Activated CD4-positive, CD25-positive, alpha-beta regulatory T cell treated with anti-CD3 and anti-CD28 coated beads, Interleukin-2, amount 50 U/mL, for 24 hours (primary cell): ENCODE measurements at places on chromosomes 5 and 9.
A peak's percentile ranks its signal among the peaks of the same experiment; 100 is the strongest.

GRCh38 chr5:173625673-173626504, 9.4 kb upstream of the BOD1 start:
- no peak for ATAC-seq

DNA sequence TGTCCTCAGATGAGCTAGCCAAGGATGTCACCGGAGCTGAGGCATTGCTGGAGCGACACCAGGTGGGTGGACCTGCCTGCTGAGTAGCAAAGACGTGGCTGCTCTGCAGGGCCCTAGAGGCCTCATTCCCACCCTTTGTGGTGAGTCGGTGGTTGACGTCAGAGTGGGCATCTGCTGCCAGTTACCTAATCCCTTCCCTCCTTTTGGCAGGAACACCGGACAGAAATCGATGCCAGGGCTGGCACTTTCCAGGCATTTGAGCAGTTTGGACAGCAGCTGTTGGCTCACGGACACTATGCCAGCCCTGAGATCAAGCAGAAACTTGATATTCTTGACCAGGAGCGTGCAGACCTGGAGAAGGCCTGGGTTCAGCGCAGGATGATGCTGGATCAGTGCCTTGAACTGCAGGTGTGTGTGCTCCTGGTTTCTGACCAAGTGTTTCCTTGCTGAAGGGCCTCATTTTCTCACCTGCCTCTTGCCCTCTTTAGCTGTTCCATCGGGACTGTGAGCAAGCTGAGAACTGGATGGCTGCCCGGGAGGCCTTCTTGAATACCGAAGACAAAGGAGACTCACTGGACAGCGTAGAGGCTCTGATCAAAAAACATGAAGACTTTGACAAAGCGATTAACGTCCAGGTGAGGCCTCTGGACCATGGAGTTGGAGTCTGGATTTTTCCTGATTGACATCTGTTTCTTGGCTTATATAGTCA, 48.9 kb downstream of the DYNC2I2 start:
- ATAC-seq = no peak

GRCh38 chr5:113614191-113614590, 100.7 kb downstream of the YTHDC2 start:
- no peak for ATAC-seq

DNA sequence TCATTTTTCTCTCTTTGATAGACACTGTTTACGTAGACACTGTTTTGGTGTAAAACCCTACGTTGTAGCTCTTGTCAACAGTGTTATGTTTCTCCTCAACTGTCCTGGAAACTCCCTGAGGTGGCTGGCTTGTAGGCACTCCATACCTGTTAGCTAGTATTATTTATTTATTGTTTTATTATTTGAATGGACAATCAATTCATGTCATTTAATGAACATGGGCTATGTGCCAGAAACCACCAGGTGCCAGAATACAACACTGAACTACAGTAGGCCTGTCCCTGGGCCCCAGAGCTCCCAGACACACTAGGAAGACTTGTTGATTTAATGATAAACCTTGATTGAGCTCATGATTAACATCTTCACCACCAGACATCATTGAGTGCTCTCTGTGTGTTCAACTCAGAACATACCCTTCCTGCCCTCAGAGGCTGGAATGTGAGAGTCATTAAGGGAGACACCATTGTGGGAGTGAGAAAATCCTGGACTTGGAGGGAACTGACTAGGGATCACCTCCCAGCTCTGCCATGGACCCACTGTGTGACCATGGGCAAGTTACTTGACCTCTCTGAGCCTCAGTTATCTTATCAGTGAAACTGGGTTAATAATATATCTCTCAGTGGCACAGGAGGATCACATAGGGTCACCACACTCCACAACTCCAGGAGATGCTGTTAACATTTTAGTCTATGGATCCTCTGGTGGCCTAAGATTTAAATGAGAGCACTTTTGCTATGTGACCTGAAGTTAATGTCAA, 19.2 kb downstream of the IRF1 start:
- ATAC-seq = no peak

DNA sequence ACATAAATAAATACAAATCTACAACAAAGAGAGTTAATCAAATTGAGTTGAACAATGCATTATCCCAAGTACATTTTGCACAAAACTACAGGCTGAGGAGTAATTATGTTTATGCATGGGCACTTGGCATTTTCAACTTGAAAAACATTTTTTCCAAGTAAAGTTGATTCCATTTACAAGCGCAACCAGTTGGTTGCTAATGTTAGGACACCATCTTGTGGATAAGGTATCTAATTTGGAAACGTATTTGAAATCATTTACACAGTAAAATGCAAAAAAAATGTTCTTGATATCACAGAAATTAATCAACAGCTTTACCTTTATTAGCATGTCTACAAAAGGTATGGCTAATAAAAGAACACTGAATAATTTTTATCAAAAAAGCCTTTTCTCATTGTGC, 18.8 kb downstream of the FTMT start:
- ATAC-seq = no peak

DNA sequence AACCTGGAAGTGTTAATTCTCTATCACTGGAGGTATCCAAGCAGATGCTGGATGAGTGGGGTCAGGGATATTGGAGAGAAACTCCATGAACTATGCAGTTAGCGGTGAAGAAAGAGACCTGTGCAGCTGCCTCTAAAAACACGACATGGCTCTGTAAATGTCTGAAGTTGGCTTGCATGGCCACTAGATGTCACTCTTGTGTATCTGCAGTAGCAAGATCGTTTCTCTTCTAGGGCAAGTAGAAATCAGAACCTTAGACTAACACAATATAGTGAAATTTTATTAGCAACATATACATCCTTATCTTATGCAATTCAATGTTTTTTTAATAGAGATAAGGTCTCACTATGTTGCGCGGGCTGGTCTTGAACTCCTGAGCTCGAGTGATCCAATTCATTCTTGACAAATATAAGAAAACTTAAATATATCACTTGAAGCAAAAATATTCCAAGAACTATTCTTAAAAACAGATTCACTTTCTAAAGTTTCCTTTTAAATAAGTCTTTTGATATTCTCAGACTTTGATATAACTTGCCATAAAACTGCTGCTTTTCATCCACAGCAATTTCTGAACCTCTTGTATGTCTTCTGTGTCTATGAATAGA, 2.9 kb downstream of the OR2S2 start:
- peak; percentile 61 for ATAC-seq

DNA sequence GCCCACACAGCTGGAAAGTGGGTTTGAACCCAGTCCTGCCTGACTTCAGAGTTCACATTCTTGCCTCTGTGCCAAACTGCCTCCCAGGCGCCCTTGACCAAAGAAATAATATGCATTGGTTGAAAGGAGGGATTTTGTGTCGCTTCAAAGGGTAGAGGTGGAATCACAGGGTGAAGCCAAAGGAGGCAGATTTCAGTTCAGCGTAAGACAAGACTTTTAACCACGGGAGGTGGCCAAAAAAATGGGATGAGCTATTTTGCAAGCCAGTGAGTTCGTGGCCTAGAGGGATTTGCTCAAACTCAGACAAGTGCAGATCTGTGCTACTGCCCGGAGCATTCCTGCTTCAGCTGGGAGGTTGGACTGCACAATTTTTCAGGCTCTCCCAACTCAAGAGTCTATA, 57.6 kb upstream of the RANBP3L start:
- no peak for ATAC-seq

- ATAC-seq = no peak
Observed at GRCh38 chr9:109538346-109538745, 40.2 kb upstream of the PTPN3 start.

DNA sequence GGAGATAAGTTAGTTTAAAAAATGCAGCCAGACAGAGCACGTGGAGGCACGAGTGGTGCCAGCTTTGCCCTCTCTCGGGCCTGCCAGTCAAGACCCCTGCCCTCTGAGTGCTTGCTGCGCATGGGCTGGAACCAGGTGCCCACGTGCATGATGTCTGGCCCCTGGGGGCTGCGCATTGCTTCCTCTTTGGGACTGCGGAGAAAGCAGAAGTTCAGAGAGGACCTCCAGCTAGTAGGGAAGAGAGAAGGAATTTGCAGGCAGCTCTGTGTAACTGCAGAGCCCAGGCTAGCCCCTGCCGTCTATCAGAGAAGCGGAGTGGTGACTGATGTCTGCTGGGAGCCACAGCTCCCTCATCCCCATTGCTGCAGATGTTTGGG, 9.7 kb upstream of the RNU6ATAC start:
- ATAC-seq = no peak

DNA sequence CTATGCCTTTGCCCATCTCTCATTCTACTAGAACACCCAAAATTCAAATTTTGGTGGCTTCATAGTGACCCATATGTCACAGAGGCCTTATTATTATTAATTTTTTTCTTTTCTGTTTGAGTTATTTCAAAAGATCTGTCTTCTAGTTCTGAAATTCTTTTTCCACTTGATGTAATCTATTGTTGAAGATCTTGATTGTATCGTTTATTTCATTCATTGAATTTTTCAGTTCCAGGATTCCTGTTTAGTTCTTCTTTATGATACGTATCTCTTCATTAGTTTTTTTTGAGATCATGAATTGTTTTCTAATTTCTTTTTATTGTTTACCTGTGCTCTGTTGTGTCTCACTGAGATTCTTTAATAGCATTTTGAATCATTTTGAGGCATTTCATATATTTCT, 24.6 kb upstream of the APBA1 start:
- no peak for ATAC-seq

- ATAC-seq = peak; percentile 25
Observed at GRCh38 chr9:107283623-107284616, 841 bp downstream of the RAD23B start.

DNA sequence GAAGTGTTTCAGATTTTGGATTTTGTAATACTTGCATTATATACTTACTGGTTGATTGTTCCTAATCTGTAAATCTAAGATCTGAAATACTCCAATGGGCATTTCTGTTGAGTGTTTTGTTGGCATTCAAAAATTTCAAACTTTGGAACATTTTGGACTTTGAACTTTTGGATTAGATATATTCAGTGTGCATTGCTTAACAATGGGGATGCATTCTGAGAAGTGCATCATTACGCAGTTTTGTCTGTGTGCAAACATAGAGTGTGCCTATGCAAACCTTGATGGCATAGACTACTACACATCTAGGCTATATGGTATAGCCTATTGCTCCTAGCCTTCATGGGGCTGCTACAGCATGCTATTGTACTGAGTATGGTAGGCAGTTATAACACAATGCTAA, 325.4 kb downstream of the KDM4C start:
- no peak for ATAC-seq

DNA sequence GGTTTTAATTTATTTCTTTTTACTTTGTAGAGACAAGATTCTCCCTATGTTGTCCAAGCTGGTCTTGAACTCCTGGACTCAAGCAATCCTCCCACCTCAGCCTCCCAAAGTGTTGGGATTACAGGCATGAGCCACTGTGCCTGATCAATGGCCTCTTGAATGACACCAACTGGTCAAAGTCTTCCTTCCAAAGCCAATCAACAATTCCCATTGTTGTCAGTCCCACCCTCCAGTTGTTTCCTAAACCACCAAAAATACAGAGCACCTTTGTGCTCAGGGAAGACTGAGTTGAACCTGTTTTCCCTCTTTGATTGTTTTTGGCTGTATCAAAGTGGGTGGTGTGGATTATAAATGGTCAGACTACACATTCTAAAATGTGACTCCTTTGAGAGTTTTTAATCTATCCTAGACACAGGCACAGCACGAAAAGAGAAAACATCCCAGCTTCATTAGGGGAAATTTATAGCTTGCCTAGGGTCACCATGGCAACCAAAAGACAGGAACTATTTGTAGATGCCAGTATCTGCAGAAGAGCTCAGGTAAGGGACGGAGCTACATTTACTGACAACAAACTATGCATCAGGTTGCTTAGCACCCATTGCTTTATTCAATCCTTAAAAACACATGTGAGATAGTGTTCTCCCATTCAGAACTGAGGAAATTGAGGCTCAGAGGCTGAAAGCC, 27.6 kb upstream of the ATP6V1G1 start:
- ATAC-seq = no peak

- ATAC-seq = no peak
Observed at GRCh38 chr5:81207009-81207408, 26.1 kb upstream of the CKMT2 start.

DNA sequence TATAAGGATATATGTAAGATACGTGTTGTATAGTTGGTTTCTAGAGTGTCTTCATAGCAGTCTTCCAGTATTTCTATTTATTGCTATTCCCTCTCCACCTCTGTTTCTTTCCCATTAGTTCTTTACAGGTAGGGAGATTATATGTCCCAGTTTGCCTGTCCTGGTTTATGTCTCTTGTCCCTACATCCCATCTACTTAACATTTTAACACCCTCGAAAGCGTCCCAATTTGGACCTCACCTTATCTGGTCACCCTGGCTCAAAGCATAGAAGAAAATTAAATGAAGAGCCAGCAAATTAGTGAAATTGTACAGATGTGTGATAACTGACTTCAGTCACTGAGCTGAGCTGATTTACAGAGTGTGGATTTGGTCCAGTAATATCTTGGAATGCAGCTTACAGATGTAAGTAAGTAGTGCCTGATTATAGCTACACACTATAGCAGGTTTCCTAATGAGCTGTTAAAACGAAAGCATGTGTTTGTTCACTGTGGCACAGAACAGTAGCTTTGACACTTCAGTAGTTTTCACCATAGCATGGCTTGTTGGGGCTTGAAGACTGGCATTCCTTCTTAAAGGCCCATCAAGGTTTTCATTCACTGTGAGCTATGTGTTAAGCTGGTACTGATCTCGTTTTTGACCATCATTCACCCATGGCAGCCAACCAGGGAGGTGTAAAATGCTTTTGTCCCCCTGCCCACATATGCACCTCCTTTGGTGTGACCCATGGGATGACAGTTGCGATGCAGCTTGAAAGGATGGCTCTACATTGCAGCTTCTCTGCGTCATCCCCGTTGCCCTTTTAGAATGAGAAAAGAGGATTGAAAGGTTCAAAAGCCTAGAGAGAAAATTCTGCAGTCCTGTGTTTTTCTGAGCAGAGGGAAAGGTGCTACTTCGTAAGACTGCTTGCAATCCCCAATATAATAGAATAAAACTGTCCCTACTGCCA, 192.1 kb upstream of the DMRT1 start:
- ATAC-seq = no peak

- no peak for ATAC-seq
Observed at GRCh38 chr5:118371973-118372831, 616.1 kb downstream of the DTWD2 start.

- no peak for ATAC-seq
Observed at GRCh38 chr5:38420691-38421390, 135.6 kb downstream of the LIFR start.

DNA sequence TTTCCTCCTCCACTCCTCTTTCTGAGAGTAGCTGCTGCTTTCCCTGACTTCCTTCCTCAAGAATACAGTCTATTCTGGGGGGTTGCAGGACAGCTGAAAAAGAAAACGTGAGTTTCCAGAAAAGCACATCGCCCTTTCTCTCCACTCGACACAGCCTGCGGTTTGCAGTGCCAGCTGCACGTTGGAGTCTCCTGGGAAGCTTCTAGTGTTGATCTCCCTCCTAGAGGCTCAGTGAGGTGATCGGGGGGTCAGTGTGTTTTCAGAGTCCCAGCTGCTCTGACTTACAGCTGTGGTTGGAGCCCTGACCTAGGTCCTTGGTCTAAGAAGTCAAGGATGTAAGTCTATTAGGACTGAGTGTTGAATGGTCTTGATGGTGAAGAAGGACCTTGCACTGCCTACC, 25.0 kb upstream of the SUSD3 start:
- ATAC-seq = no peak

GRCh38 chr5:40841068-40841805, at the start of gene CARD6:
Gene CARD6, plus strand, starts transcription at chr5:40841367. Its CDS starts 16 bp downstream, at chr5:40841383.
- peak; percentile 29 for ATAC-seq

GRCh38 chr5:60521376-60522291, 178.3 kb downstream of the DEPDC1B start:
- no peak for ATAC-seq
